ENCODE measurements at places on chromosomes 1 and 21.
A peak's percentile ranks its signal among the peaks of the same experiment; 100 is the strongest.

DNA sequence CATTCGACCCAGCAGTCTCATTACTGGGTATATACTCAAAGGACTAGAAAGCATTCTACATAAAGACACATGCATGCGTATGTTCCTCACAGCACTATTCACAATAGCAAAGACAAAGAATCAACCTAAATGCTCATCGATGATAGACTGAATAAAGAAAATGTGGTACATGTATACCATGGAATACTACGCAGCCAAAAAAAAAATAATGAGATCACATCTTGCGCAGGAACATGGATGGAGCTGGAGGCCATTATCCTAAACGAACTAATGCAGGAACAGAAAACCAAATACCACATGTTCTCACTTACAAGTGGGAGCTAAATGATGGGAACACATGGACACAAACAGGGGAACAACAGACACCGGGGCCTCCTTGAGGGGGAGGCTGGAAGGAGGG is 43.7 kb downstream of the ELF3 start:
- no peak for DNase-seq

- peak; percentile 1 for DNase-seq
These were observed 202.0 kb downstream of the USH2A start for GRCh38 chr1:216221260-216221700.

GRCh38 chr1:110196917-110197765 is 13.0 kb upstream of the KCNC4 start:
- DNase-seq: peak; percentile 25

DNA sequence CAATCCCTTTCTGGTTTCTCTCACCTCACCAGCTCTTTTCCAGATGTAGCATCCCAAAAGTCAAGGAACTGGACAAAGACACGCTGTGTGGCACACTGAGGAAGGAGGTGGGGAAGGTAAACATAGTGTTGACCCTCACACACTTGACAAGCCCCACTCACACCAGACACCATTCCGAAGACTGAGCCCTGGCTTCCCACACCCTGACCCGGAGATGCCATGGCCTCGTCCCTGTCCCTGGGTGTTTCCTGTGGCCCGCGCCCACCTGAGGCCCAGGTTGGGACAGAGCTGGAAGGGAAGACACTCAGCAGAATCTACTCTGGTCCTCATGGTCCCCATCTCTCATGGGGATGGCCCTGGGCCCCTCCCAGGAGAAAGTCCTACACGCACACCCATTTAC is 16.4 kb downstream of the VWA5B1 start:
- DNase-seq: no peak

DNA sequence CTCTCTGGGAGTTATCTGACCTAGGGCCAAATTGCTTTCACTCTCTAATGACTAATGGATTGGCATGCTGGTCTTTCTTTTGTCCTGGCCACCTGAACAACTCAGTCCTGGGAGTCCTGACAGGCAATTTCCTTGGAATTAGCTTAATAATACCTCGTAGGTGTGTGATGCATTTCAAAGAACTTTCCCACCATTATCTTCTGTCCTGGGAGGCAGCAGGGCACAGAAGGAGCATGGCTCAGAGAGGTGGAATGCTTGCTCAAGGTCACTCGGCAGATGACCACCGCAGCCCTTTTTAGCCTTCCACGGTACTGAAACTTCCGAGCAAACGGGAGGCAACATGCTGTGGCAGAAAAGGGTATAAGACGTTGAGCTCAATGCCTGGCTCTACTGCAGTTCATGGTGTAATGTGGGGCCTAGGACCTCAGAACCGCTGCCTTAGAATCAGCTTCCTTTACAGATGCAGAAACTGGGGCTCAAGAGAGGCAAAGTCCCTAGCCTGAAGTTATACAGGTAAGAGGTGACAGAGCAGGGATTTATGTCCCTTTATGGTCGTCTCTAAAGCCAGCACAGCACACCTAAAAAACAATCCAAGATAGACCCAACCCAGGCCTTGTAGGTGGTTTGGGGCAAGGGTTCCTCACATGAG is 3.2 kb downstream of the ID3 start:
- DNase-seq: no peak
